Bronchus fibroblast of lung (primary cell): ENCODE measurements at places on chromosomes 11 and 22. TPM values are rescaled to one million over a fixed set of nuclear protein-coding genes. Genes with fewer than 3 reads are reported as not detected.

UPK3A gene
- not detected in 2 replicates for total RNA-seq

KRTAP5-10 gene
- not detected in 2 replicates for total RNA-seq

CAPN1 gene
- 166 and 228 TPM in 2 replicates for total RNA-seq

DDX25 gene
- 0.15 TPM in 1 of 2 replicates, not detected in the other for total RNA-seq

TRIM49 gene
- total RNA-seq = not detected in 2 replicates

TYR gene
- total RNA-seq = not detected in 2 replicates

TPBGL gene
- total RNA-seq = not detected in 2 replicates

NFRKB gene
- total RNA-seq = 16.8 and 17.8 TPM in 2 replicates

DDTL gene
- 0.50 and 0.59 TPM in 2 replicates for total RNA-seq
